NCI-H1417 treated with DMSO at 0.1 percent for 48 hours (cell line): ENCODE measurements at places on chromosomes 3 and 15.

- DNase-seq, result no peak
These were observed 71.3 kb downstream of the SMAD6 start for GRCh38 chr15:66773129-66773873.

- no peak for DNase-seq
These were observed 4.8 kb upstream of the NR2F2 start for GRCh38 chr15:96325541-96326327.

GRCh38 chr3:89613241-89613640 is 505.8 kb downstream of the EPHA3 start:
- DNase-seq, result no peak

- peak; percentile 44 for DNase-seq
These were observed 23.8 kb downstream of the MEX3B start for GRCh38 chr15:82021992-82022391.

- no peak for DNase-seq
These were observed at the start of gene PTX3 for GRCh38 chr3:157436583-157437291. PTX3 (plus strand) TSS chr3:157436850; CDS start chr3:157436934, 84 bp downstream.
